ENCODE measurements at places on chromosomes 1 and 21.

DNA sequence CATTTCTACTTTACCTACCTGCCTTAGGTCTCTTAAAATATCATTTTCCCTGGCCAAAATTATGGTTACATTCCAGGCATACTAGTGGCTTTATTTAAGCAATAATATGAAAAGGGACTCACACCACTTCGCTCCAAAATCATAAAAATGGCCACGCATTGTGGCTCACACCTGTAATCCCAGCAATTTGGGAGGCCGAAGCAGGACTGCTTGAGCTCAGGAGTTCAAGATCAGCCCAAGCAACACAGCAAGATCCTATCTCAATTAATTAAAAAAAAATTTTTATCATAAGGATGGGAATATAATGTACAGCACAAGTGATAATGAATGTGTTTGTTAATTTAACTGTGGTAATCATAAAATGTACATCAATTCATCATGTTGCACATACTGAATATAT lies 65.4 kb downstream of the ARID4B start:
- DNase-seq, result no peak

DNA sequence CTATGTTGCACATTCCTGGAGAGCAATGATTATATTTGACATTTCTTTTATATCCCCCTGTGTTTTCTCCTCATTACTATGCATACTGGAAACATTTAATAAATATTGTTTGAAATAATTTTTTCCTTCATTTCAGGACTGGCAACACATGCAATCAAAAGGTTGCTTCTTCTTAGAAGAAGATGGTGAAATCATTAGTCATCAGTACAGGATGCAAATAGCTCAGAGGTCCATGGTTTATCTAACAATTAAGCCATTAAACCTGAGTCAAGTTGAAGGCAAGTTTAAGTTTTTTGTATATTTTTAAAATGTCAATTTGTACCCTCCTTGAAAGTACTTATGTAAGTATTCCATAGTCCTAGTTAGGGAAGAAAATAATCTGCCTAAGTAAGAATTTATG lies 22.5 kb downstream of the EFCAB7 start:
- DNase-seq, result no peak

DNA sequence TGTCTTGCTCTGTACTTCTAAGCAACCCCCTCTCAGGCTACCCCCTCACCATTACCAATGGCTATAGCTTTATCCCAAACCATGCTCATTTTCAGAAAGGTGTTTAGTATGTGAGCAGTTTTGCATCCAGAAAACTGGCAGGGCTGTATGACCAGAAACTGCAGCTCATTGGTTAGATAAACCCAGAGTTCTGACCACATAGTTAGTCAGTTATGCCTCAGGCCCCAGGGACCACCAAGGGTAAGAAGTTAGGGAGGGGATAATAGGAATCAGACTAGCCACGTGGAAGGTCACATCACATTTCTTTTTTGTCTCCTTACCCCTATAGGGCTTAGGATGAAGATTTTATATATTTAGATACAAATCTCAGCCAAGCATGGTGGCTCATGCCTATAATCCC lies 1.2 kb downstream of the ITGA10 start:
- DNase-seq, result no peak

- DNase-seq, result no peak
Measured at GRCh38 chr1:106458866-106459265, 597.6 kb upstream of the PRMT6 start.

DNA sequence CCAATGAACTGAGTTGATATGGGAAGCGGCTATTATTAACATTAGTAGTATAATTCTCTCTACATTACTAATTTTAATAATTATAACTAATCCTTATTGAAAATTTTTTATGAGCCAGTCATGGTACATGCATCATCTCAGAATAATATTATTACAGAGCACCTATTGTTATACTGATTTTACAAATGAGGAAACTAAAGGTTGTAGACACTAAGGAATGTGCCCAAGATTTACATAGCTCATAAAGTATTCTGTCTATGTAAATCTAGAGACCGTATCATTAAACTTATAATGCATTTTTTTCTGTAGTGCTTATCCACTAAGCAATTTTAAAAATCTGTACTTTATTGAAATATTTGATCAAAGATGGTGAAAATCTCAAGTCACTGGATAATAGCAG lies 825.9 kb downstream of the PLA2G4A start:
- DNase-seq, result no peak

DNA sequence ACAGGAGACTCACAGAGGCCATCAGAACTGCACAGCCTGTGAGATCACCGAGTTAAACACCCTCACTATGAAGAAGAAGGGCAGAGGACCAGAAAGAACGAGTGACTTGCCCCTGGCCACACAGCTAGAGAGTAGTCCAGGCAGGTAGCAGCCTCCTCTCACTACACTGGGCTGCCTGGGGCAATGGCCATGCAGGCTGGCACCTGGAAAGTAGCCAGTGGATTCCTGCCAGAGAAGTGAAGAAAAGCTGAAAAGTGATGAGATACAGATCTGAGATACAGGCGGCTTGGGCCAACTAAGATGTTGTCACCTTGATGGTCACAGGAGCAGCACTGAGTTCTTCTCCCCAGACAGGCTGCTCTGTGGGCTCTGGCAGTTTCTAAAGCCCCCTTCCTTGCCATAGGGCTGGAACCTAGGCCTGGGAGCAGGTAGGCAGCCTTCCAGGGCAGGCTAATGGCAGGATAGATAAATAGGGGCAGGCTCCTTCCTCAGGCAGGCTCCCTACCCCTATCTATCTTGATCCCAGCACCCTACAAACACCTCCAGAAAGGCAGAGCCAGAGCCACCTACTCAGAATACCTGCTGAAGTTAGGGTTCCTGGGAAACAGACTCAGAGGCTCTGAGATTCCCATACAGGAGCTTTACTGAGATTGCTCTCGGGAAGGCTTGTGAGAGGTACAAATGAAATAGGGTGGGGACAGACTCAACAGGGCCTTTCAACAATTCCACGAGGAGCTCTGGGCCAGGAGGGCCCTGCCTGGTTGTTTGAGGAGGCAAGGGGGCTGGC lies 106.3 kb downstream of the BEND5 start:
- DNase-seq, result no peak

- DNase-seq, result no peak
Measured at GRCh38 chr21:43811262-43812105, 22.1 kb downstream of the RRP1 start.

DNA sequence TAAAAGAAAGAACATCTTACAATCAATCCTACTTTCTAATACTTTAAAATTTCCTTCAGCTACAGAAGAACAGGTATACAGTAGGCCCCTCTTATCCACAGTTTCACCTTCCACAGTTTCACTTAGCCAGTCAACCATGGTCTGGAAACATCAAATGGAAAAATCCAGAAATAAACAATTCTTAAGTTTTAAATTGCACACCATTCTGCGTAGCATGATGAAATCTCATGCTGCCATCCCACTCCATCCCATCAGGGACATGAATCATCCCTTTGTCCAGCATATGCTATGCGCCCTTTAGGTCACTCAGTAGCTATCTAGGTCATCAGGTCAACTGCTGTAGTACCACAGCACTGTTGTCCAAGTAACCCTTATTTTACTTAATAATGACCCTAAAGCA lies 67.7 kb downstream of the HSF2BP start:
- DNase-seq, result no peak

- no peak for DNase-seq
Measured at GRCh38 chr1:30360753-30361152, 362.6 kb downstream of the MATN1 start.

- peak; percentile 7 for DNase-seq
Measured at GRCh38 chr1:53631622-53632310, 107.2 kb downstream of the GLIS1 start.

DNA sequence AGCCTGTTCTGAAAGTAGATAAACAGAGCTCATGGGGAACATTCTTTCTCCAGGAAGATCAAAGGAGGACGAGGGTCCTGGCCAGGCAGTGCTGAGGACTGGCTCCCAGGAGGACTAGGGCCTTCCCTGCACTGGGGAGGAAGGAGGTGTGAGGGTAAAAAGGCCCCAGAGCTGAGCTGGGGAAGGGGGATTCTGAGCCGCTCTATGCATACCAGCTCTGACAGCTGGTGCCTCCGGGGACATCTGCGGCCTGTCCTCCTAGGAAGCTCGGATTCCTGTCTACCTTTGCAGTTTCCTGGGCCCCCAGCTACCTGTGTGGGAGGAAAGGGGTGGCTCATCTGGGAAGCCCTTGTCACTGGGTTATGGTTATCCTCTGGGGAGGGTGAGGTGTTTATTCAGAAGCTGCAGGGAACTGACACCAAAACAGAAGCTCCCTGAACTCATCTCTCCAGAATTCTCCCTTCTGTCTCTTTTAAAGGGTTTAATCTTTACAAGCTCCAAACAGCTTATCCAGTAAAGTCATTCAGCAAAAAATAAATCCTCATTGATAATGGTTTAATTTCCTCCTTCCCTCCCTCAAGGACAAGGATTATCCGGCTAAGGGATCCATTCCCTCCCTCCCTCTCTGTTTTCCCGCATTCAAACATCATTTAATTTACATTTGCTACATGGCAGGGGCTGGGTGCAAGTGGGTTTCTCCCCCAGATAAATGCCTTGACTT lies 31.0 kb downstream of the NENF start:
- no peak for DNase-seq

GRCh38 chr1:71023515-71023914 lies 24.1 kb downstream of the PTGER3 start:
- no peak for DNase-seq

- no peak for DNase-seq
Measured at GRCh38 chr1:203458078-203458477, 17.5 kb upstream of the PRELP start.

DNA sequence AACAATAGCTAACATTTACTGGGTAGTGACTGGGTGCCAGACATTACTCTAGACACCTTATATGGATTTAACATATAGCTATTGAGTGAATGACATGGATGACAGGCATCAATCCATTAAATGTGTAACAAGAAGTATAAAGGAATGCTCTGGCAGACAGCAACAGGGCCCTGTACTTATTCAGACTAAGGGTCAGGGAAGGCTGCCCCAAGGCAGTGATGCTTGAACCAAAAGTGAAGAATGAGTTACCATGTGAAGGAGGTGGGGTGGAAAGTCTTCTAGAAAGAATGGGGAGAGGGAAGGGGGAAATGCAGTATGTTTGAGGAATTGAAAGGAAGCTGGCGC lies 8.3 kb upstream of the PTPRF start:
- no peak for DNase-seq

- DNase-seq, result no peak
Measured at GRCh38 chr1:191368891-191369654, 789.2 kb upstream of the RGS18 start.

- no peak for DNase-seq
Measured at GRCh38 chr1:99772809-99773208, 6.4 kb upstream of the FRRS1 start.

DNA sequence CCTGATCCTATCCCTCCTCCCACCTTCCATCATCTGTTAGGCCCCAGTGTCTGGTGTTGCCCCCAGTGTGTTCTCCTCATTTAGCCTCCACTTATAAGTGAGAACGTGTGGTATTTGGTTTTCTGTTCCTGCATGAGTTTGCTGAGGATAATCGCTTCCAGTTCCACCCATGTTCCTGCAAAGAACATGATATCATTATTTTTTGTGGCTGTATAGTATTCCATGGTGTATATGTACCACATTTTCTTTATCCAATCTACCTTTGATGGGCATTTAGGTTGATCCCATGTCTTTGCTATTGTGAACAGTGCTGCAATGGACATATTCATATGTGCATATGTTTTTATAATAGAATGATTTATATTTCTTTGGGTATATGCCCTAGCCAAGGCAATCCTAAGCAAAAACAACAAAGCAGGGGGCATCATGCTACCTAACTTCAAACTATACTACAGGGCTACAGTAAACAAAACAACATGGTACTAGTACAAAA lies 142.9 kb downstream of the TNFSF18 start:
- no peak for DNase-seq

GRCh38 chr1:230743899-230744298 lies 3.3 kb upstream of the CAPN9 start:
- no peak for DNase-seq

GRCh38 chr1:106926803-106927582 lies 129.5 kb upstream of the PRMT6 start:
- no peak for DNase-seq

DNA sequence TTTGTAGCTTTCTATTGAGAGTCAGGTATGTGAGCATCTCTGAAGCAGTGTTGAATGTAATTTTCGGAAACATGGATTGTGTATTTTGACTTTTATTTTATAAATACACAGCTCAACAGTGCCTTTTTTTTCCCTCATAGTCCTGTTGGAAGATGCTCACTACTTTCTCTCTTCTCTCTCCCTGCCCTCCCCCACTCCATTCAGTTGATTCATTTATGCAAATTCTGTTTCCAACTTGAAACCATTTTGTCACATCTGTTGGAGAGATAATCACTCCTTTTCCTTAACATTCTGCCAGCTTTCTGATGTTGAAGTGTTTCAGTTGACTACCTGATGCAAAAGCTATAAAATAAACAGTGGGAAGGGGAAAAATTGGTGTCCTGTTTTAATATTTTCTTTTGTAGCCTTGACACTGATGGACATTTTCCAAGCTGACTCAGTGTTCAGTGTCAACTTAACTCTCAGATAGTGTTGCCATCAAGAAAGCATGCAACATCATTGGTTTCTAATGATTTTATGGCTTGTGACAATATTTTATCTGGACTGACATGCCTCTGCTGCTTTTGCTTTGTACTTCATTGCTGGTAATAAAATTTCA lies 194.5 kb downstream of the HS2ST1 start:
- no peak for DNase-seq

DNA sequence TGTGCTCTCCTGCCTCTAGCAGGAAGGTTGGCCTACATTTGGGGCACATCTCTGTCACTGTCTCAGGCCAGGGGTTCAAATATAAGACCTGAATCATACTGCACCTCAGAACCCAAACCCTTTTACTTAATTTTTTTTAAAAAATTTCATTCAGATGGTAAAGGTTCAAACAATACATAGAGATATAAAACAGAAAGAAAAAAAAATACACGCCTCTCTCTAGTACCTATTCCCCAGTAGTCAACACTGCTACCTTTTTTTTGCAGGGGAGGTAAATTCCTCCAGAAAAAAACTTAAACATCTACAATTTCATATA lies 32.9 kb downstream of the MAPKAPK2 start:
- DNase-seq, result no peak

GRCh38 chr1:231106347-231106746 lies 55.5 kb upstream of the TRIM67 start:
- DNase-seq, result no peak

- DNase-seq, result peak; percentile 71
Measured at GRCh38 chr1:181089676-181090544, 1.4 kb downstream of the IER5 start.

DNA sequence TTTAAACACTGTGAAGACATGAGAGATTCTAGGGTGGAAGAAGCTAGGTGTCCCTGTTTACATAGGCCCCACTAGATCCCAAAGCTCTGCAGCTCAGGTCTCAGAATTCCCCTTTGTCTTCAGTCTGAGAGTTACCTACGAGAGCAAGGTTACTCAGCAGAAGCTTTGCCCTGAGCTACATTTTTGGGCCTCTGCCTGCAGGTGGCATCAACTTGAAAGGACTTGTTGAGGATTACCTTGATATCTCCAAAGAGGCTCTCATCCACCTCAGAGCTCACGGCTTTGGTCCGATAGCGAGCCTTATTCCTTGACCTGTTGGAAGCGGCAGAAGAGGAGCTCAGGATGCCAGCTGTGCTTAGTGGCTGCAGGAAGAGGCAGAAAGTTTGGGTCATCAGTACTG lies 7.0 kb downstream of the CFAP45 start:
- DNase-seq, result no peak

All from activated CD4-positive, CD25-positive, alpha-beta regulatory T cell treated with anti-CD3 and anti-CD28 coated beads, Interleukin-2, amount 50 U/mL, for 72 hours (primary cell).